Kidney glomerular epithelial cell (primary cell): ENCODE measurements at places on chromosomes 6 and 20.

GRCh38 chr6:136790411-136791295 lies 1.6 kb downstream of the MAP3K5 start:
- DNase-seq: peak; percentile 63

DNA sequence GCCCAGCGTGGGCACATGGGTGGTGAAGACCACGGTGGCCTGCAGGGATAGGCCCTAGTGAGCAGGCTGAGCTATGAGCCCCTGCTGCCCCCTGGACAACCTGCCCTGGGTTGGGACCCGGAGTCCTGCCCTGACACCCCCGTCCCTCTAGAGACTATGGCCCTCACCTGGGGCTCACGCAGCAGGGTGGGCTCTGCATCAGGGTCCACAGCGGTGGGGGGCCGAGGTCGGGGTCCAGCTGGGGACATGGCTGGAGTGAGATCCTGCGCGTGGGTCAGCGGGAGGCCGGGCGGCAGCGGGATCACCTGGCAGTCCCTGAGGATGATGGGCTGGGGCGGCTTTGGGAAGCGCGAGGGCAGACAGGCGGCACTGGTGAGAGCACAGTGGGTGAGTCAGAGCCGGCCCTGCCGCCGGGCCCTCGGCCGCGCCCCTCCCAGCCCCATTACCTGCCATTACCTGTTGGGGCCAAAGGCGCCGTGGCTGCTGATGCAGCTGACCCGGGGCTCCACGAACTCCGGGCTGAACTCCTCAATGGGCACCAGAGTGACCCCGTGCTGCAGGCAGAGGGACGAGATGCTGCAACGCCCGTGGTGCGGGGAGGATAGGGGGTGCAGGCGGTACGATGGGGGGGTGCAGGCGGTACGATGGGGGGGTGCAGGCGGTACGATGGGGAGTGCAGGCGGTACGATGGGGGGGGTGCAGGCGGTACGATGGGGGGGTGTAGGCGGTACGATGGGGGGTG lies 27.9 kb downstream of the ADRM1 start:
- DNase-seq: no peak

- no peak for DNase-seq
Measured at GRCh38 chr6:134628154-134628553, 310.2 kb upstream of the SGK1 start.

DNA sequence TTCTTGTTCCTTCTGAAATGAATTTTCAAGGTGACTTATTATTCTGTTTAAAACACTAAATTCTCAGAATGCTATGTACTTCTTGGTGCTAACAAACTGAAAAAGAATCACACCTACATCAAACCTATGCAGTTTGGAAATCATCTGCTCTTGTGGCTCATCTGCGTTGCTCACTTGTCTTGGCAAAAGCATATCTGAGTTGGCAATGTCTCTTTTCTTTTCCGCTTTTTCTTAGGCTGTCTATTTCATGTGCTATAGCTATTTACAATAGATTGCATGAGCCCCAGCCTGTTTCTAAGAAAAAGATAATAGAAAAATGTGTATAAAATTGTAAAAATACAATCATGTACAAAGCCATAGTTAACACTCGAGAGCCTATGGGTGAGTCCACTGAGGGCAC lies 348.9 kb upstream of the AGPAT4 start:
- no peak for DNase-seq

GRCh38 chr20:23214903-23215302 lies 128.8 kb upstream of the CD93 start:
- no peak for DNase-seq

- DNase-seq: no peak
Measured at GRCh38 chr20:20443504-20443903, 75.6 kb downstream of the INSM1 start.

GRCh38 chr20:49037962-49038387 lies 8.1 kb upstream of the CSE1L start:
- DNase-seq: no peak

DNA sequence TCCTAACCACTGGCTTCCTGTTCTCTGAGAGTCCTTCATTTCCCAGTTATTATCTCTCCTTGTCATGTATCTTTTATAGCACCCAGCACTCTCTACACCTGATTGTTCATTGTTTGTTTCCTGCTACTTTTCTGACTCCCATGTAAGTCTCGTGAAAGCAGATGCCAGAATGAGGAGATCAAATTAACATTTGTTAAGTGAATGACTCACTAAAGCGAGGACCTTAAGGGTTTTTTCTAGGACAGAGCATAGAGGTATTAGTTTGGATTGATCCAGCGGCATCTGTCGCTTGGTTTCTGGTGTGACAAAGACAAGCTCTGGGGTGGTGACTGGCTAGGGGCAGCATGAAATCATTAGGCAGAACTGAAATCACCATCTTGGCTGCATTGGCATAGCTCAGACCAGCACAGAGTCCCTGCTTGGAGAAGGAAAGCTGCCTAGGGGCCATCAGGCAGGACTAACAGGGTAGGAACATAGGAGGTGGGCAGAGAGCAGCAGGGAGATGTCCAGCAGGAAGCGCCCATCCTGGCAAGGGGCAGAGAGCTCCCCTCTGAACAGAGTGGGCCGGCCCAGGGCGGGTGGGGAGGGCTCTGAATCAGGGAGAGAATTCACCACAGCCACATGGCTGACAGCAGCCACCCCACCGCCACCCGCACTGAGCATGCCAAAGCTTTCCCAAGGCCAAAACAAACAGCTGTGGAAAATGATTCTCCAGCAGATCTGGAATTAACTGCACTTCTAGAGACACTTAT lies 97.1 kb upstream of the CEP85L start:
- DNase-seq: peak; percentile 35

DNA sequence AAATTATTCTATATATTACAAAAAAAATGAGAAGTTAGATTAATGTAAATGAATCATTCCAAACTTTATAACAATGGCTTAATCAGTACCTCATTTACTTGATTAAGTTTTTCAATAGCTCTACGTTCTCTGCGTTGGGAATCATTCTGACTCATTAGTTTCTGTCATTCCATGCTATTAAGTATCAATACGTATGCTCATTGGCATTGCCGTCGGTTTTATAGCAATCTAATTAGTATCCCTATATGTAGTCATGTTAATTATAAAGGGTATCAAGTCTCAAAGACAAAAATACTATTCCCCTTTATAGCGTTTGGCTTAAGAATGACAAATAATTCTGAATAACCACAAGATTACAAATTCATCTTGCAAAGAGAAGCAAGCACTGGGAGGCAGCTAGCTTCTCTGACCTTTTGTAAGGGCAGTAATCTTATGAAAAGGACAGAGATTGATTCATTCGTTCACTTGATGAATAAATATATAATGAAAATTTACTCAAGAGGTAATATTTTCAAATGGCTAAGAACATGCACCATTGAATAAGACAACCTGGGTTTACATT lies 41.8 kb downstream of the OLIG3 start:
- no peak for DNase-seq

- DNase-seq: no peak
Measured at GRCh38 chr20:44222633-44223368, 12.2 kb upstream of the OSER1 start.

GRCh38 chr20:9440892-9441291 lies 73.5 kb upstream of the LAMP5 start:
- DNase-seq: peak; percentile 6

DNA sequence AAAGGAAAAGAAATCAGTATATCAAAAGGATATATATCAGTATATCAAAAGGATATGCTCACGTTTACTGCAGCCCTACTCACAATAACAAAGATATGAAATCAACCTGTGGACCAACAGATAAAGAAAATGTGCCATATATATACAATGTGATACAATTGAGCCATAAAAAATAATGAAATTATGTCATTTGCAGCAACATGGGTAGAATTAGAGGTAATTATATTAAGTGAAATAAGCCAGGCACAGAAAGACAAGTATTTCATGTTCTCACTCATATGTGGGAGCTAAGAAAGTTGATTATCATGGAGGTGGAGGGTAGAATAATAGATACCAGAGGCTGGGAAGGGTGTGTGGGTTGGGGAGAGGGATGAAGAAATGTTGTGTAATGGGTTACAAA lies 102.9 kb upstream of the MARCKS start:
- no peak for DNase-seq

DNA sequence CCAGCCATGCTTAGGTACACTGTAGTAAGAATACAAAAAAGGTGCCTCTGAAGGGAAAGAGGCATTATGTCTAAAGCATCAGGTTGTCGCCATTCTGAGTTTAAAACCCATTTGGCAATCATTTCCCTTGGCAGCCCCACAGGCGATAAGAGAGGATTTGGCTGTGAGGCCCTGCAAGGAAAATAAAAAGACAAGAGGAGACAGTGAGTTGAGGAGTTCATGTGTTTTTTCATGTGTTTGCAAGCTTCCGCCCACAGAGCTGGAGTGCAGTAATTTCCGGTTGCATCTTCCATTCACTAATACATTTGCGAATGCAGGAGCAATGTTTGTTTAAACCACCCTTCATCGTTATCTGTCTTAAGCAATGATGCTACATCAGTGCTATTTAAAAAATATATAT lies 138.5 kb upstream of the SOX4 start:
- no peak for DNase-seq

DNA sequence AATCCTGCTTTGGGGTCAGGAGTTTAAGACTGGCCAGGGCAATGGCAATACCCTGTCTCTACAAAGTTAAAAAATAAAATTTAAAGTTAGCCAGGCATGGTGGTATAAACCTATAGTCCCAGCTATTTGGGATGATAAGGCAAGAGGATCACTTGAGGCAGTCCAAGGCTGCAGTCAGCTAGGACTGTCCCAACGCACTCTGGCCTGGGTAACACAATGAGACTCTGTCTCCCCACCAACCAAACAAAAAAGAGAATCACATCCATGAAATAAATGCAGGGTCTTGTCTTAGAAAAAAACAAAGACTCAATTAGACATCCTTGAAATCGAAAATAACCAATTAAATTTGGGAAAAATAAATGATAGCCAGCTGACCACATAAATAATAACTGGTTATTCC lies 88.9 kb downstream of the PHIP start:
- DNase-seq: no peak

- DNase-seq: no peak
Measured at GRCh38 chr6:163083141-163083540, 331.4 kb upstream of the QKI start.

DNA sequence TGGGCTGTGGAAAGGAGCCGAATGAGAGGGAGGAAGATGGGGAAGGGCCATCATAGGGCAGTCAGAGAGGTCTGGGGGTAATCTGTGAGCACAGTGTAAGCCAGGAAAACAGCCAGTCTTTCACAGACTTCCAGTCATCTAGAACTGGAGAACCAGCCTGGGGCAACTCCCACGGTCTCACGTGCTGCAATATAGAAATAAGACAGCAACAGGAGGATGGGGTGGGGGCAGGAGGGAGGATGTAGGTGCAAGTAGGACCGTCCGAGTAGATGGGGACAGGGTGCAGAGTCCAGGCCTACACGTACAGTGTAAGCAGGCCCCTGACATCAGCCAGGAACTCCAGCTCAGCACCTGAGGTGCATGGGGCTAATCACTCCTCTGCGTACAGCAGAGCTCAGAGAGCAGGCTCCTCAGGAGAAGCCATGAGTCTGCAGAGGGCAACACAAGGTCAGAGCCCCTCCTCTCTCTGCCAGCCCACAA lies 58.2 kb upstream of the TNFAIP3 start:
- no peak for DNase-seq

GRCh38 chr6:68640491-68640835 lies 5.4 kb downstream of the ADGRB3 start:
- DNase-seq: no peak

DNA sequence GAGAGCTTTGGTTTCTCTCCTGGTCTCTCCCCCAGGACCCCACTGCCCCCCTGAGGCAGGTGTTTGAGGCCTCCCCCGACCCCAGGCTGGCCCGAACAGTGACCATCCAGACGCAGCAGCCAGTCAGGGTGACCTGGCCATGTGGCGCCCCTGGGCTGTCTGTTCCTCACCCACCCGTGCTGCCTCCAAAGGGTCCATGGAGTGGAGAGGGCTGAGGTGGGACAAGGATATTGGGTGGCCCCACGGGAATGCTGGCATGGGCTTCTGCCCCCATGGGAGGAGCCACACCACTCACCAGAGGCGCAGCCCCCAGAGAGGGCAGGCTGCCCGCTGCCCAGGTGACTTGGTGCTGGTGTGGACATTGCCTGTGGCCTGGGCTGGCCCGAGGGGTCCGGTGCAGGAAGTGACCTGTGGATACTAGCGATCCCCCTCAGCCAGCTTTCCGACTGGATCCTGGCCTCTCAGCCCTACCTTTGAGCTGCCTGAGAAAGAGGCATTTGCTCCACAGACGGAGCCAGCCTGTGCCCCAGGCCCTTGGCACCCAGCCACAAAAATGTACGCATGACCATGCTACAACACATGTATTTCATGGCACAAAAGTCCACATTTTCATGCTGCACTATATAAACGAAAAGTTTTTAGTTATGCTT lies 50.8 kb downstream of the BCAS4 start:
- no peak for DNase-seq

GRCh38 chr6:84027340-84028181 lies 6.0 kb upstream of the MRAP2 start:
- peak; percentile 12 for DNase-seq

DNA sequence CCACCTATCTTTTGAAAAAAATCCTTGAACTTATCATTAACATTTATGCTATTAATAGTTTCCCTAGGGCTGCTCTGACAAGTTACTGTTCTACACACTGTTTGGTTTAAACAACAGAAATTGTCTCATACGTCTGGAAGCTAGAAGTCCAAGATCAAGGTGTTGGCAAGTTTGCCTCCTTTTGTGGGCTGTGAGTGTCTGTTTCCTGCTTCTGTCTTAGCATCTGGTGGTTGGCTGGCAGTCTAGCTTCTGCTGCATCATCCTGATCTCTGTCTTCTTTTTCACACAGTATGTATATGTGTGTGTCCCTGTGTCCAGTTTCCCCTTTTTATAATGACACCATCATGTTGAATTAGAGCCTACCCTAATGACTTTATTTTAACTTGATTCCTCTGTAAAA lies 154.8 kb downstream of the RPS12 start:
- no peak for DNase-seq

DNA sequence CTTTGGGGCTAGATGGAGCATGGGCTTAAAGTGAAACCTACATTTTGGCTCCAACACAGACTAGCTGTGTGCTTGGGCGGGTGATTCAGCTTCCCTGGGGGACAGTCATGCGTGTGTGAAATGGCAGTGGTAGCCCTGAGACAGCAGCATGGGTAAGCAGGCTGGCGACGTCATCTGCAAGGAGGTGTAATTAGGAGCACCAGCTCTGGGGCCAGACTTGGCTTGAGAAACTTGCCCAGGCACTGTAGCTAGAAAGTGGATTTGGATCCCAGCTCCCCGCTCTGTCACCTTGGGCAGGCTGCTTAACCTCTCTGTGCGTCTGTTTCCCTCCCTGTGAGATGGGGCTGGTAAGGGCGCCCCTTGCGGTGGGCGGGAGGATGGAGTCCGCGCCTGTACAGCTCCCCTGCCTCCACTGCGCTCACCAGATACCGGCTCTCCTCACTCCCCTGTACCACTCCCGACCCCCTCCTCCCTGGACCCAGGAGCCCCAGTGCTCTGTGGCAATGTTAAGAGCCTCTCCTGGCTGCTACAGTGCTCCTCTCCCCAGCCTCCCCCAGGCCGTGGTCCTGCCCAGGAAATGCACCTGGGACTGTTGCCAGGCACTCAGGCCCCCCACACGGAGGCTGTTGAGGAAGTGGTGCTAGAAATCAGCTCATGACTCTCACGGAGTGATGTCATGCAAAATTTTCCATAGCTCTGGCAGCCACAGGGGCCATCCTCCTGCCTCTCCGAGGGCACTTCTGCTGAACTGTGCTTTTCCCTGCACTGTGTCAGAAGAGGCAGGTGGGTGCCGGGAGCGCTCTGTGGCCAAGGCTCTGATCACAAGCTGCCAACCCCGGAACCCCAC lies 44.6 kb downstream of the SYNJ2 start:
- peak; percentile 98 for DNase-seq
